ENCODE measurements at places on chromosomes 2 and 18. TPM values are rescaled to one million over a fixed set of nuclear protein-coding genes. Genes with fewer than 3 reads are reported as not detected.

The CRYGC gene
- 0.52 TPM for total RNA-seq

The HEATR5B gene
- total RNA-seq = 32.2 TPM

The OTX1 gene
- 1.7 TPM for total RNA-seq

The REEP1 gene
- under 0.01 TPM for total RNA-seq

The ALPG gene
- total RNA-seq = not detected

The CYTIP gene
- not detected for total RNA-seq

The HOXD12 gene
- not detected for total RNA-seq

The SULT1C2 gene
- total RNA-seq = not detected

The ZC3H8 gene
- total RNA-seq = 13.8 TPM

The TNFRSF11A gene
- total RNA-seq = 1.6 TPM

The NTSR2 gene
- not detected for total RNA-seq

The CYS1 gene
- 3.5 TPM for total RNA-seq

The NGEF gene
- 4.6 TPM for total RNA-seq

The TUBA4B gene
- total RNA-seq = not detected

The ACKR3 gene
- 1.6 TPM for total RNA-seq

The UGT1A5 gene
- total RNA-seq = 1.3 TPM

The COL3A1 gene
- not detected for total RNA-seq

The HRH4 gene
- not detected for total RNA-seq

The NCKAP5 gene
- 9.3 TPM for total RNA-seq

The ANKRD62 gene
- not detected for total RNA-seq

The STAM2 gene
- total RNA-seq = 26.4 TPM

The SIX3 gene
- total RNA-seq = not detected

The CEP76 gene
- 7.5 TPM for total RNA-seq

The LCT gene
- total RNA-seq = not detected

The TANK gene
- 61.8 TPM for total RNA-seq

The BCL11A gene
- total RNA-seq = 12.7 TPM

The PSD4 gene
- 21.4 TPM for total RNA-seq

The PHOSPHO2 gene
- total RNA-seq = 3.0 TPM

The IL36B gene
- not detected for total RNA-seq

The RTP5 gene
- not detected for total RNA-seq

The CMPK2 gene
- total RNA-seq = 0.26 TPM

The RAX gene
- total RNA-seq = not detected

The PLGLB2 gene
- not detected for total RNA-seq

The OSR1 gene
- total RNA-seq = 37.8 TPM

The HPCAL1 gene
- 26.3 TPM for total RNA-seq

The MEX3C gene
- 102 TPM for total RNA-seq

The FSHR gene
- total RNA-seq = not detected

The KCNJ3 gene
- total RNA-seq = not detected

The GGCX gene
- 43.3 TPM for total RNA-seq

The DSG4 gene
- total RNA-seq = under 0.01 TPM

The HNRNPLL gene
- total RNA-seq = 55.4 TPM

The RAD51AP2 gene
- 0.17 TPM for total RNA-seq

The CARF gene
- total RNA-seq = 6.5 TPM

The CELF4 gene
- 0.67 TPM for total RNA-seq

The CROCC2 gene
- total RNA-seq = not detected

The STK39 gene
- total RNA-seq = 36.8 TPM

The ESPNL gene
- total RNA-seq = under 0.01 TPM

The HNMT gene
- total RNA-seq = 0.53 TPM

Measured in mammary epithelial cell (primary cell).